ENCODE measurements at places on chromosomes 16 and 17.

DNA sequence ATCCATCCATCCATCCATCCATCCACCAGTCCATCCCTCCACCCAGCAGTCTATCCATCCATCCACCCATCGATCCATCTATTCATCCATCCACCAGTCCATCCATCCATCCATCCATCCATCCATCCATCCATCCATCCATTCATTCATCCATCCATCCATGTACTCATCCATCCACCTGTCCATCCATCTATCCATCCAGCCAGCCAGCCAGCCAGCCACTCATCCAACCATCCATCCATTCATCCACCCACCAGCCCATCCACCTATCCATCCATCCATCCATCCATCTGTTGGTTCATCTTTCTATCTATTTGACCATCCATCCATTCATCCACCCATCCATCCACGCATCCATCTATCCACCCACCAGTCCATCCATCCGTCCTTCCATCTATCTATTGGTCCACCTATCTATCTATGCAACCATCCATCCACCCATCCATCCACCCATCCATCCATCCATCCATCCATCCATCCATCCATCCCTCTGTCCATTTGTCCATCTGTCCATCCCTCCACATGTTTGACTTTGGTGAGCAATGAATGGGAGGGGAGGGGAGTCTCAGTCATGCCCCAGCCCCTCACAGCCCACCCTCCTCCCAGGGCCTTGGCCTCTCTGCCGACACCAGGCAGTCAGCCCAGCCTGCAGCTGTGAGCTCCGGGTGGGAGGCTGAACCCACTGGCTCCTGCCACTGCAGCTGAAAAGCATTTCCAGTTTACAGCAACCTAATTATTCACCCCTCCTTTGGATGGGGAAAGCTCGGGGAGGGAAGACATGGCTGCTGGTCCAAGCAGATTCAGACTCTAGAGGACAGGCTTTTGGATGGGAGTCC is 38.1 kb upstream of the SSTR5 start:
- DNase-seq = no peak

DNA sequence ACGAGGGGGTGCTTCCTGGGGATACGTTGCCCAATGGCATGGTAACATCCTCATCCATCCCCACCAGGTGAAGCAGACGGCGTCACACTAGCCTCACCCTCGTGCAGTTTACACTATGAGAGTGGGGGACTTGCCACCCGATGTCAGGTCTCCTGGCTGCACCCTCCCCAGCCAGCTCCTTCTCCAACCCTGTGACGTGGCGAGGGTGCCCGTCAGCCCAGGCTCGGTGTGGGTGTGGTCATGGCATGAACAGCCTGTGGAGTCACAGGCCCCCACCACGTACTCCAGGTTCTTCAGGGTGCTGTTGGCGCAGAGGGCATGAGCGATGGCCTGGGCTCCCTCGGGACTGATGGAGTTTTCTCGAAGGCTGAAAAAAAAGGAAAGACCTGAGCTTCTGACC is 28.3 kb downstream of the NLRC3 start:
- DNase-seq = no peak

- no peak for DNase-seq
Measured at GRCh38 chr16:4936181-4936990, 562 bp downstream of the PPL start.

GRCh38 chr17:81193051-81193410 is 27.0 kb upstream of the AATK start:
- no peak for DNase-seq

- DNase-seq = no peak
Measured at GRCh38 chr17:47745037-47745380, 12.0 kb downstream of the TBX21 start.

DNA sequence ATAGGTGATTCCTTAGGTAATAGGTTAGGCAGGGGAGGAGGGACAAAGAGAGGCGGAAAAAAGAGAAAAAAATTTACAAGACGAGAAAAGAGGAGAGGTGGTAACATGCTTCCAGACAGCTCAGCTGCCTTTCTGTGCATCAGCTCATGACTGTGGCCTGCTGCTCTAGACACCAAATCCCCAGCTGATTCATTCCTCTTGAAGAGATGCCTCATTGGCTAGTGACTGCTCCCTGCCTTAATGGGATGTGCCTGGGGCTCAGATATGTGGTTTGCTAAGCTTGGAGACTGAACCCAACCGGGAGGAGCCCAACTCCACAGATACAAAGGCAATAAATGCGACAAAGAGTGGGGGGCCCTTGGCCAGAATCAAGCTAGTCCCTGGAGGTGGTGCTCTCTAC is 105.9 kb upstream of the FAM20A start:
- DNase-seq = no peak

GRCh38 chr17:61361084-61361483 is 38.6 kb upstream of the TBX2 start:
- DNase-seq = no peak

- no peak for DNase-seq
Measured at GRCh38 chr17:36566081-36566480, 21.4 kb downstream of the GGNBP2 start.

- no peak for DNase-seq
Measured at GRCh38 chr16:12236589-12236988, 260.1 kb downstream of the SNX29 start.

- no peak for DNase-seq
Measured at GRCh38 chr17:29905086-29905878, 24.7 kb downstream of the SSH2 start.

DNA sequence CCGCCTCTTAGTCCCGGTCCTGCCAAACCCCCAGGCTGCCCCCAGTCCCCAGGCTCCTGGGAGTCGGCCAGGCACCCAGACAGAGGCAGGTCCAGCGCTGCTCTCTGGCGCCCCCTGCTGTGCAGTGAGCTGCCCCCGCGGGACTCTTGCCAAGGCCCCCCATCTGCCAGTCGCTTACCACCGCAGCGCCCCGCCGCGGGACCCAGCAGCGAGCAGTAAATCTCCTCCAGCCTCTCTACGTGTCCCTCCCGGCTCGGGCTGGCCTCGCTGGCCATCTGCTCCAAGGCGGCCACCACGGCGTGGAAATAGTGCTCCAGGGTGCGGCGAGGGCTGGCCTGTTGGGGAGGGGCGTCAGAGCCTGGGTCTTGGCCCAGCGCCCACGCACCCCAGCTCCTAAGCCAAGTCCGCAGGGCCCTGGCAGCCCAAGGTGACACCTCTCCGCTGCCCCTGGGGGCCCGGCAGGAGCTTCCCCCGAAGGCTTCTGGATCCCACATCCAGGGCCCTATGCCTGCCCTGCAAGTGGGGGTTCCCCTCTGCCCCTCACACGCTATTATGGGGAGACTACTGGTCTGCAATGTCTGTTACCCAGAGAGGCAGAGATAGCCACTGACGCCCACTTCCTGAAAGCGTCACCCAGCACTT is 33.7 kb upstream of the MFSD6L start:
- no peak for DNase-seq

GRCh38 chr17:40024901-40025300 is 9.7 kb downstream of the CSF3 start:
- DNase-seq = no peak

DNA sequence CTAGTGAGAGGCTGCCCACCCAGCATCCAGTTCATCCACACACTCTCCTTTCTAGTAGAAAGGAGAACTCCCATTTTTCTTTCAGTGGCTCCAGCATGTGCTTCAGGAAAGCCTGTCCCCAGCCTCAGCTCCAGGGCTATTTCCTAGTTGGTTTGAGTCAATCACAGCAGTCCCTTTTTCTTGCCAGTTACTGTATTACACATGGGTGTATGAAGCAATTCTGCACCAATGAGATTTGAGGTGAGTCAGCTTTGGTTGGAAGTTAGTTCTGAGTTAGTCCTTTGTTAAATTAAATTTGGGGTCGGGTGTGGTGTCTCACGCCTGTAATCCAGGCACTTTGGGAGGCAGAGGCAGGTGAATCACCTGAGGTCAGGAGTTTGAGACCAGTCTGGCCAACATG is 24.8 kb downstream of the RAD51D start:
- no peak for DNase-seq

GRCh38 chr16:80033783-80034468 is 433.4 kb upstream of the MAF start:
- DNase-seq = no peak

DNA sequence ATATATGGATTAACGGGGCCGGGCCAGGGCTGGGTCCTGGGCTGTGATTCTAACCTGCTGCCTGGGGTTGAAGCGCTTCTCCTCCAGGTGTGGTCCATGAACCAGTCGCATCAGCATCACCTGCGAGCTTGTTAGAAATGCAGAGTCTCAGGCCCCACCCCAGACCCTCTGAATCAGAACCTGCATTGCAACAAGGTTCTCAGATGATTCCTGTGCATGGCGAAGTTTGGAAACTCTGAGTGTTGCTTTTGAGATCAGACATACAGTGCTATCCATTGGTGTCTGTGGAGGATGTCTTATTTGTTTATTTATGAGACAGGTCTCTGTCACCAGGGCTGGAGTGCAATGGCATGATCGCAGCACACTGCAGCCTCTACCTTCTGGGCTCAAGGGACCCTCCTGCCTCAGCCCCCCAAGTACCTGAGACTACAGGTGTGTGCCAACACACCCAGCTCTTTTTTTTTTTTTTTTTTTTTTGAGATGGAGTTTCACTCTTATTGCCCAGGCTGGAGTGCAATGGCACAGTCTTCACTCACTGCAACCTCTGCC is 99.8 kb downstream of the PITPNC1 start:
- no peak for DNase-seq

GRCh38 chr17:75124041-75124818 is 7.3 kb downstream of the NT5C start:
- peak; percentile 33 for DNase-seq
